ENCODE measurements at places on chromosomes 11 and 22. TPM values are rescaled to one million over a fixed set of nuclear protein-coding genes. Genes with fewer than 3 reads are reported as not detected.

GRCh38 chr11:64146036-64146955, 19.6 kb downstream of the MACROD1 start:
- DNase-seq, result peak; percentile 75

SLC22A6 gene
- total RNA-seq, result not detected

MMP13 gene
- not detected for total RNA-seq

GRCh38 chr11:109960831-109961230, 132.4 kb upstream of the ZC3H12C start:
- no peak for DNase-seq

DNA sequence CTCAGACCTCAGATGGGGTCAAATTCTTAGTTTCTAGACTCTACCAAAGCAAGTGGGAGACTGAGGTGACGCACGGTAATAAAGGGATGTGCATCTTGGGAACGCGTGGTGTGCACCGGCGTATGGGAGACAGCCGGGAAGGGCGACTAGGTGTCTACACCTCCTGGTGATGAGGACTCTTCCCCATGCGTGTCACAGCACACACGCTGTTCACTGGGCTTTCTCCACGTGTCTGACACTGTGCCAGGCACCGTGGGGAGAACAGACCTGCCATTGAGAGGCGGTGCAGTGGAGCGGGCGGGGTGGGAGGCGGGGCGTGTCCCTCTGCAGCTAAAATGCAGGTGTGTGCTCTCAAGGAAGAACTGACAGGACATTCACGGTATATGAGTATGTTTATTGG, 5.3 kb downstream of the FXYD6 start:
- no peak for DNase-seq

KCNJ1 gene
- total RNA-seq, result not detected

DNA sequence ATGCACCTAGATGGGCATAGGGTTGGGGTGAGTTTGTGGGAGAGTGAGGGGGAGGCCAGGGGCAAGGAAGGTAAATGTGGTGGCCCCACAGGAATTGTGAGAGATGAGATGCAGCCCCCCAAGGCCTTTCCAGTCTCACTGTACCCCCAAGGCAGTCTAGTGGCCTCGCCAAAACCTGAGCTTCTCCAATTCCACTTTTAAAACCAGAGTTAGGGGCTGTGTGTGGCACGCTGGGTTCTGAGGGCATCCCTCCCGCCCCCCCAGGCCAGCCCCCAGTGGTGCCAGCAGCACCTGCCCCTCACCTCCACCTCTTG, 40.4 kb downstream of the KCNC1 start:
- DNase-seq, result no peak

GRCh38 chr11:96085319-96085930, 161.5 kb upstream of the MTMR2 start:
- no peak for DNase-seq

DNA sequence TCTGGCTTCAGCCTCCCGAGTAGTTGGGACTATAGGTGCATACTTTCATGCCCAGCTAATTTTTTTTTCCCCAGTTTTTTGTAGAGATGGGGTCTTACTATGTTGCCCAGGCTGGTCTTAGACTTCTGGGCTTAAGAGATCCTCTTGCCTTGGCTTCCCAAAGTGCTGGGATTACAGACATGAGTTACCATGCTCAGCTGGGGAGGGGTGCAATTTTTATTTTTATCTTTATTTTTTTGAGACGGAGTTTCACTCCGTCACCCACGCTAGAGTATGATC, 49.7 kb upstream of the A4GALT start:
- DNase-seq, result no peak

SLC36A4 gene
- total RNA-seq, result 13.5 TPM

GRCh38 chr11:6735306-6735705, 36.5 kb downstream of the OR2AG2 start:
- DNase-seq, result no peak

DNA sequence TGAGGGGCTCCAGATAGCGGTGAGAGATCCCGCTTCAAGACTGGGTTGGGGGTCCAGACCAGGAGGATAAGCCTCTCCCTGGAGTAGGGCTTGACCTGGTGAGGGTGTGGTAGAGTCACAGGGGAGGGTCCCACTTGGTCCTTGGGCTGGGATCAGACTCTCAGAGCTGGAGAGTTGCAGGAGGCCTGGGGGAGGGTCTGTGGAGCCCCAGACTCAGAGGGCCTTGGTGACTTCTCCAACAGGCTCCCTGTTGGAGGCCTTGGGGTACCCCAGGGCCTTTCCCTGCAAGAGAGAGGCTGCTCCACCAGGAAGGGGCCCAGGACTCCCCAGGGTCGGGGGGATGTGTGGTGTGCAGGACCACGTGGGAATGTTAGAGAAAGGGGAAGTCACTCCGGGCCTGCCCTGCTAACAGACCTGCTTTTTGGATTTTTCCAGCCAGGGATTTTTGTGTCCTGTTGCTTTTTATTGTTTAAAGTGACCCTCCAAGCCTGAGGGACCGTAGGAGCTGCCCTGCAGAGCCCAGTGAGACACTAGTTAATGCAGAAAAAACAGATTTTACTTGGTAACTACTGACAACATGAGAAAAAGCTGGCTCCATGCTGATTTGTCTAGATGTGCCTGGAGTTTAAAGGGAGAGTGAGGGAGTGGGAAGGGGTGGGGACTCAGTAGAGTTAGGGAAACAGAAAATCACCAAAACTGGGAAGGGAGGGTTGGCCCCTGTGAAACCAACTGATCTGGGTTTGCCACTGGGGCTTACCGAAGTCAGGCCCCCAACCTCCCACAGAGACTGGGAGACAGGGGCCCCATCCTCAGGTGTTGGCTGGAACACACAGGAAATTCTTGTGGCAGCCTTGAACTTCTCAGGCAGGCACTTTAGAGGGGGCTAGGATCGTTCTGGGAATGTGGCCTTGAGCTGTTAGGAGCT, 801 bp upstream of the TXNRD2 start:
- no peak for DNase-seq

DNA sequence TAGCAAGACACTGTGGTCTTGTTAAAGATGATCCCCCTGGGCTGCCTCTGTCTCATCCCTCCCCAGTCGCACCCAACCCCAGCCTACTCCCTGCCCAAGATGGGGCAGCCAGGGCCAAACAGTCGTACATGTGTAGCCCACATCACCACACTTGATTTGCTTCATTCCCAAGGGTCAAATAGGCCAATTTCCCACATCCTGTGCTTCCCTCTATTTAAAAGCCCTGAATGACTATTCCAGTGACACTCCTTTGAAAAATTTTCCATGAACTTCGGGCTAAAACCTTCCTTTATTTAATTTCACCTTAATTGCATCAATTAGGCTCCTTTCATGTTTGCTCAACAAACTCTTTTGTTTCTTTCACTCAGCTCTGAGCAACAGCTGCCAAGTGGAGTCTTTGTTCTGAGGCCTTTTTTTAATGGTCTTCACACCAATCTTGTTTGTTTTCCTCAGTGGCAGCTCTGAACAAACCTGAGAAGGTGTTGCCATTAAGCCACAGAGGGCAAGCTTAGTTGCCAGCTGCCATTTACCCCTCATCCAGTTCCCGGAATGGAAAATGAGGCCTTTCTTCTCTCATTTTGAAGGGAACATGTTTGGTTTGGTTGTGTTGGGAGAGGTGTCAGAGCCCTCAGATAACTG, 126.9 kb downstream of the APIP start:
- no peak for DNase-seq

GRCh38 chr11:9716275-9717039, 52.6 kb downstream of the SWAP70 start:
- DNase-seq, result no peak

ZNF70 gene
- 1.6 TPM for total RNA-seq

GP1BB gene
- not detected for total RNA-seq

DNA sequence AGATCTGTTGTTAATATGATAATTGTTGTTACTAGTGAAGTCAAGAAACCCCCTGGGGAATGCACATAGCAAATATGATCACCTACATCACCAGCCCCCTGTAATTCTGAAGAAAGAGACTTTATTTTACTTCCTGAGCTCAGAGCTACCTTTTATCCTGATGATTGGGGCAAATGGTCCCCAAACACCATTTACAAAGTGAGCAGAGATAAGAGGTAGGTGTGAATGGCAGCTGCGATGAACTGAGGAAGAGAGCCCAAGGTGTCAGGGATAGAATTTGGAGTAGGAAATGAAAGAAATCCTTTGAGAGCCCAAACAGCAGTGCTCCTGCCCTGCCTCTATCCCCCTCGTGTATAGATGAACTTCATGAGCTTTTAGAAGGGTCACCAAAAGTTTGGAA, 69.1 kb downstream of the TENM4 start:
- no peak for DNase-seq

OR5AS1 gene
- not detected for total RNA-seq

- DNase-seq, result no peak
Observed at GRCh38 chr22:40189997-40190396, 12.3 kb downstream of the TNRC6B start.

All from activated CD4-positive, alpha-beta memory T cell treated with anti-CD3 and anti-CD28 coated beads, Interleukin-2, amount 10 ng/mL, durations not matched to agents 7 days and 5 days (primary cell).